MG63 (cell line): ENCODE measurements at places on chromosomes 16 and 17. TPM values are rescaled to one million over a fixed set of nuclear protein-coding genes. Genes with fewer than 3 reads are reported as not detected.

IRF8 gene
- not detected in 2 replicates for total RNA-seq

CDRT4 gene
- 2.9 TPM in 1 of 2 replicates, not detected in the other for total RNA-seq

DNA sequence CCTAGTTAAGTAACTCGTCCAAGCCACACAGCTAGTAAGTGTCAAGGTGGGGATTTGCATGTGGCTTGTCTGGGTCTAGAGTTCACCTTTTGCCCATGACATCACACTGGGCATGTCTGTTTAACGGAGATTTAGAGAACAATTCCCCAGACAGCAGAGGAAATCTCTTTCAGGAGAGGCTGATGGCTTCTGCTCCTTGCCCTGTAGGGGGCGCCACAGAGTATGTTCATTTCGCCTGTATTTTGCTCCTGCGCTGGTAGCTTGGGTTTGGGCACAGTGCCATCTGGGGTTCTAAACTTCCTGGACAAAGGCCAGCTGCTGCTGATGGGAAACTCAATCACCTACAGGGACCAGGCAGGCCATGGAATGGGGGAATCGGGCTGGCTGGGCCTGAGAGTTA lies 20.4 kb downstream of the OTOA start:
- no peak for DNase-seq

PRDM7 gene
- total RNA-seq, result not detected in 2 replicates

DNA sequence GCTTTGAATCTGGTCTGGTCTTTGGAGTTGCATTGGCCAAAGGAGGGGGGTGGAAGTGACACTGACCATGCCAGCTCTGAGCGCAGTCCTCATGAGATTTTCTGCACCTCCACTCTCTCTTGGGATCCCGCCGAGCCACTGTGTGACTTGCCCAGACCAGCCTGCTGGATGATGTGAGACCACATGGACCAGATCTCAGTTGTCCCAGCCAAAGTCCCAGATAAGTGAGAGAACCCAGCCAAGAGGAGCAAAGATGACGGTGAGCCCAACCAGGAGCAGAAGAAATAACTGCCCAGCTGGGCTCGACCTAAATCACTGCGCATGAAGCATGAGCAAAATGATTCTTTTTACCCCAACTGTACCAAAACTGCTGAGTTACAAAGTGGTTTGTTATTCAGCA lies 96.5 kb upstream of the ERCC4 start:
- no peak for DNase-seq

- DNase-seq, result no peak
These were observed 1.2 kb downstream of the CAMKK1 start for GRCh38 chr17:3891626-3892094.

DNA sequence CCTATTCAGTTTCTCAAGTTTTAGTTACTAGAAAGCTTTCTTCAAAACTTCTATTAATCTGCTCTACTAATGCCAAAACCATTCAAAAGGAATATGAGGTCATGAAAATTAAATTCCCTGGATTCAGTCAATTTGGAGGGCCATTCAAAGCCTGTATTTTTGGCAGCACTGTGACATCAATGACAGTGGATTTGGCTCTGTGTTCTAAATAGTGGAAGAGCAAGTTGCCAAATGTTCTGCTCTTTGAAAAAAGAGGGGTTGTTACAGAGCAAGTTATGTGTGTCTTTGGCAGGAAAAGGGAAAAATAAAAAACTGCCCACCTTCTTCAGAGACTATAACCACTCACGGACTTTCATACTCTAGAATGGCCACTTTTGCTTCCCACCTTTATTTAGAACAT lies 3.2 kb upstream of the C16orf46 start:
- no peak for DNase-seq

DNA sequence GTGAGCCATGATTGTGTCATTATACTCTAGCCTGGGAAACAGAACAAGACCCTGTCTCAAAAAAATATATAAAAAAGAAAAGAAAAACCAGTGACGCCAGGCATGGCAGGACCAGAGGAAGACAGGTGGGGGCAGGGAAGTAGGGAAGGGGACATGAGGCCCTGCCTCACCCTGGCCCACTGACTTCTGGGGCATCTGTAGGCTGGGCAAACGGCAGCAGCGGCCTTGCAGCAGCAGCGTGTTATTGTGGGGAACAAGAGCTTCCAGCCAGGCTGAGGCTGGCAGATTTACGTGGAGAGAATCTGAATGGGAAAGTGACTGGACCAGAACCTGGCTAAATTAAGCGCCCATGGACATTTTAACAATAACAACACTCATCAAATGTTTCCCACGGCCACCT lies 19.4 kb downstream of the CMTM4 start:
- no peak for DNase-seq

DNA sequence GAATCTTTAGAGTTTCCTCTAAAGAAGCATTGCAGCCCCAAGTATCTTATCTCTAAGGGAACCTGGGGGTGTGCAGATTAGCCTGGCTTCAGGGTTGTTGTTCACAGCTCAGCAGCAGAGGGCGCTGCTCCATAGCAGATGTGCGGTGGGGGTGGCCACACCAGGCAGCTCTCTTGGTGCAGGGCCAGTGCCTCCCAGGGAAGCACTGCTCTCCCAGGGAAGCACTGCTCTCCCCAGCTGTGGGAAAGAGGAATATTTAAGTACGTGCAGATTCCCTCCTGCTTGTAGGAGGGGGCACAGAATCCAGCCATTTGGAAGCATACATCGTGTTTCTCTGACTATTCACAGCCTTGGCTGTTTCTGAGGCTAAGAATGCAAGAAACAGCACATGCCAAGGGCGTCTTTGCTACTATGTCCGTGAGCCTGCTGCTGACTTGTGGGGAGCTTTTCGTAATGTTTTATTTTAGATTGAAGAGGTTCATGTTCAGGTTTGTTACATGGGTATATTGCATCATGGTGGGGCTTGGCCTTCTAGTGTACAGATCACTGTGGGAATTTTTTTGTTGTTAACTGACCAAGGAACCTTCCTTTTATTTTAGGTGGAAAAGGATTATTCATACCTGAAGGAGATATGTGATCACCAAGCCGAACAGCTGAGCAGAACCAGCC lies 217.8 kb downstream of the SPECC1 start:
- DNase-seq, result peak; percentile 76

DNA sequence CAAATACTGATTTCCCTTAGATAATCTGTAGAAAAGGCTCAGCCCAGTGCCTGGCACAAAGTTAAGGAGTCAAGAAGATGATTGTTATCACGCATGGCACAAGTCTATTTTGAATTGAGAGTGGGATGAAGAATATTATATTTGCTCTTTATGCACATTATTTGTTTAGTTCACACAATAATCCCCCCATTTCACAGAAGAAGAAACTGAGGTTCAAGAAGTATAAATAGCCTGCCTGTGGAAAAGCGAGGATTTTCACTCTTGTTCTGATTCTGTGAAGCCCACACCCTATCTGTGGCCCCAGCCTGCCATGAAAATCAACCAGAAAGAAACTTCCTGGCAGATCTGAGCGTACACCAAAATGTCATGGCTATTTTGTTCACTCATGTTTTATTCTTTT lies 73.0 kb downstream of the YPEL2 start:
- DNase-seq, result no peak

DNA sequence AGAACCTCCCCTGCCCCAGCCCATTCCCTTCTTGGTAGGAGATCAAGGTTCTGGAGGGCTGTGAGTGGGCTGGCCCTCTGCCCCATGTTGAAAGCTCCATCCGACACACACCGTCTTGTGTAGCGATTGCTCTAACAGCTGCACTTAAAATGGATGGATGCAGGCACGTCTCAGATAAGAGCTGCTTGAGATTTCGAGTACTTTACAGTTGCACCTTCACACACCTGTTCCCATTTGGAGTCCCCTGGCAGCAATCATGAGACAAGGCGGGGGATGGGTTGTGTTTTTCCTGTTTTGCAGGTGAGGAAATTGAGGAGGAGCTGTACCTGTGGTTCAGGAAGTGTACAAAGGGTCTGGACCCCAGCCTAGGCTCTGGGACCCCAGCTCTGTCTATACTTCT lies 25.6 kb upstream of the TAC4 start:
- DNase-seq, result no peak

- no peak for DNase-seq
These were observed 1.5 kb upstream of the NT5C start for GRCh38 chr17:75133001-75133400.

DNA sequence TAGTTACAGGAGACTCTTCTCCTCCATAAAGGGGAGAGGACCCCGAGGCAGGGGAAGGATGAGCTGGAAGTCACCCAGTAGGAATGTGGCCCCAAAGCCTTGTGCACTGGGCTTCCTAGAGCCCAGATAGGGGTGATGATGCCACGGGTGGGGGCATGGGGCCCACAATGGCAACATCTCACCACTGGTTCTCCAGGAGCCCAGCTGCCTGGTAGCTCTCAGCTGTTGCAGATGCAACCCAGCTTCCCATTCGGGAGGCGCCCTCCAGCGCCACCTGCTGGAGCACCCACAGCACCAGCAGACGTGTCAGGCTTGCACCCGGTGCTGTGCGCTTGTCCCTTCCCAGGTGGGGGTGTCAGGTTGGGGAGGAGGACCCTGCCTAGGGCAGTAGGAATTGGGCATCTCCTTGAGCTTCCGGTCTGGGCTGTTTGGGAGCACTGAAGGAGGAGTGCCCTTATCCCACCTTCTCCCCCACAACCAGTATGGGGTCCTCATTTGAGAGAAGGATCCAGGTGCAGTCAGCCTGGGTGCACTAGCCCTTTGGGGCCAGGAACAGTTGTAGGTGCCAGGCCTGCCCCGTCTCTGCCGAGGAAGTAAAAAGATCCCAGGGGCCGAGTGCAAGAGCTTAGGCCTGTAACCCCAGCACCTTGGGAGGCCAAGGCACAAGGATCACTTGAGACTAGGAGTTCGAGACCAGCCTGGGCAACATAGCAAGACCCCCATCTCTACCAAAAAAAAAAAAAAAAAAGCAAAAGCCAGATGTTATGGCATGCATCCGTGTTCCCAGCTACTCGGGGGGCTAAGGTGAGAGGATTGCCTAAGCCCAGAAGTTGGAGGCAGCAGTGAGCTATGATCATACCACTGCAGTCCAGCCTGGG lies 14.4 kb downstream of the CDIPT start:
- DNase-seq, result peak; percentile 75

DNA sequence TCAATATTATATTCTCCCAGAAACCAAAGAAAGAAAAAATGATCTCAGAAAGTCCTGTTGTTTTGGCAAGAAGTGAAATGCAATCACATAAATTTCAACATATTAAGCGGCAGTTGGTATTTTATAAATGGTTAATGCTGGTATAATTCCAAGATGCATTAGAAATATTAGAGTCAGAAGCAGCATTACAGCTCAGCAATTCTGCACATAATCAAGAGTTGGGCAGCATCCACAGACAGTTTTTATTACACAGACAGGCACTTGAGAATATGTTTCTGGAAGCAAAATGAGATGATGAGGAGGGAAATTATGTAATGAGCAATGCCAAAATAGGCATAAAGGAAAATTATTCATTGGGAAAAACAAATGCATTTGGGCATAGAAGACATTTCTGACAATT lies 148.1 kb downstream of the KCNJ2 start:
- DNase-seq, result no peak

ADAP2 gene
- 1.4 TPM in 1 of 2 replicates, not detected in the other for total RNA-seq

DNA sequence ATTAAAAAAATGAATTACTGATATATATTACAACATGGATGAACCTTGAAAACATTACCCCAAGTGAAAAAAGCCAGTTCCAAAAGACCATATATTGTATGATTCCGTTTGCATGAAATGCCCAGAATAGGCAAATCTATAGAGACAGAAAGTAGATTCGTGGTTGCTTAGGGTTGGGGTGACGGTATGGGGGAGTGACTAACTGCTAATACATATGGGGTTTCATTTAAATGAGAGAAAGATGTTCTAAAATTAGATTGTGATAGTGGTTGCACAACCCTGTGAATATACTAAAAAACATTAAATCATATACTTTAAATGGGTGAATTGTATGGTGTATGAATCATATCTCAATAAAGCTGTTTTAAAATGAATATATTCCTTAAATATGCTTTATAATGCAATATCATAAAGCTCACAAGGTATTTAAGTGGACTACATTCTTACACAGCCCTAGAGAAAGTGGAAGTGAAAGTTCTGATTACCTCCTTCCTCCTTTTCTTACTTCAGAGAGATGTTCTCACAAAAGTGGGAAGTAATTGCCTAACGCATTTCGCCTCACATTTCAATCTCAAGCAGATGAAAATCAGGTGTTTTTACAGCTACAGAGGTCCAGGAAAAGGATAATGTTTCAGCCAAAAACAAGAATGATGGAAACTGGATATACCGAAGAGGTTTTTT lies 142.7 kb upstream of the GNAO1 start:
- DNase-seq, result no peak

TADA2A gene
- total RNA-seq, result 22.4 and 35.2 TPM in 2 replicates

DNA sequence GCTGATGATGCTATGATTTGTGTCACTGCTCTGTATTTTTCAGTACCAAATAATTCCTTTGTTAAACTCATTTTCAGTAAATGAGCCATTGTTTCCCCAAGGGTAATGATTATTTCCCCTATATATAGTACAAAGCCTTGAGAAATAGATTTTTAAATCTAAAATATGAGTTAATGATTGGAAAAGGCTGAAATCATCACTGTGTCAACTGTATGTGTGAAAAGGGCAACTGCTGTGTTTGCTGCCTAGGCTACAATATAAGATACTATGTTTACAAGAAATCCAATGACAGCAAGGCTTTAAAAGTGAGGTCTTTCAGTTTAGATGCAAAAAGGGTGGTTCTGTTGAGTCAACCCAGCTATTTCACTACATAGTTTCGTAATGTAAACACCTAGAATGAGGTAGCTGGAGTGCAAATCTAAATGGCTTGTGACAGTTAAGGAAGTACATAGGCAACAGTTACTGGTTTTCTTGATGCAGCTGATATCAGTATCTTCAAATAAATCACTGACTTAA lies 15.3 kb downstream of the NLK start:
- no peak for DNase-seq

- peak; percentile 43 for DNase-seq
These were observed 73.6 kb upstream of the HAS3 start for GRCh38 chr16:69031877-69032301.

DNA sequence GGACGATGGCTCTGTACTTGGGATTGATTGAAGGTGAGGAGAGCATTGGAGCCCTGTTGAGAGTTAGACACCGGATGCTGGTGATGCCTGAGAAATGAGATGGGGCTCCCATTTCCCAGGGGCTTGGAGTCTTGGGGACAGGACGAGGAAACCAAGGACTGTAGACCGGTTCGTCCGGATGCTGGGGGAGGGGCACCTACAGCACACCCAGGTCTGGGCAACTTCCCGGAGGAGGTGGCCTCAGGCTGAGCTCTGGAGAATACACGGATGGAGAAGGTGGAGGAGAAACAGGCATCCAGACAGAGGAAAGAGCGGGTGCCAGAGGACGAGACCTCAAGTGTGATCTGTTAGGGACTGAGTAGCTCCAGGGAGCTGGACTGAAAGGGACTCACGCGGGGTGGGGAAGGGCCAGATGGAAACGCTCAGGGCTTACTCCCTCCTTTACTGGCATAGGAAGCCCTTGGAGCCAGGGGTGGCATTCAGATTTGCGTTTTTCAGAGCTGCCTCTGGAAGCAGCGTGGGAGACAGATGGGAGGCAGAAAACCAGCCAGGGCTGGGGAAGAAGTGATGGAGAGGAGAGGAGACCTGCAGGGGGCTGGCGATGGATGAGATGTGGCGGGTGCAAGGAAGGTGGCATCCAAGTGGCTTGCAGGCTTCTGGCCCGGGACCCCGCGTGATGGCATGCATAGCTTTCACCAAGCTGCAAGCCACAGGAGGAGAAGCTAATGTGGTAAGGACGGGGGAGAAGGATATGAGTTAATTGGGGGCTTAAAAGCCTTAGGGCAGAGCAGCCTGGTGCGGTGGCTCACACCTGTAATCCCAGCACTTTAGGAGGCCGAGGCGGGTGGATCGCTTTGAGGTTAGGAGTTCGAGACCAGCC lies 8.3 kb downstream of the C1QTNF1 start:
- DNase-seq, result no peak

- DNase-seq, result no peak
These were observed 5.3 kb downstream of the ARHGDIA start for GRCh38 chr17:81865733-81866439.
